Suppressor macrophage (primary cell): ENCODE measurements at places on chromosomes 7 and 10.

GRCh38 chr7:2701424-2701823 lies 13.4 kb downstream of the AMZ1 start:
- no peak for DNase-seq

- peak; percentile 43 for DNase-seq
Observed at GRCh38 chr7:116357781-116358670, 141.5 kb upstream of the CAV2 start.

GRCh38 chr7:4642468-4643203 lies 39.5 kb upstream of the FOXK1 start:
- no peak for DNase-seq

- no peak for DNase-seq
Observed at GRCh38 chr7:149050941-149051340, 22.6 kb upstream of the PDIA4 start.

GRCh38 chr7:117995850-117996650 lies 122.8 kb upstream of the CTTNBP2 start:
- peak; percentile 3 for DNase-seq

DNA sequence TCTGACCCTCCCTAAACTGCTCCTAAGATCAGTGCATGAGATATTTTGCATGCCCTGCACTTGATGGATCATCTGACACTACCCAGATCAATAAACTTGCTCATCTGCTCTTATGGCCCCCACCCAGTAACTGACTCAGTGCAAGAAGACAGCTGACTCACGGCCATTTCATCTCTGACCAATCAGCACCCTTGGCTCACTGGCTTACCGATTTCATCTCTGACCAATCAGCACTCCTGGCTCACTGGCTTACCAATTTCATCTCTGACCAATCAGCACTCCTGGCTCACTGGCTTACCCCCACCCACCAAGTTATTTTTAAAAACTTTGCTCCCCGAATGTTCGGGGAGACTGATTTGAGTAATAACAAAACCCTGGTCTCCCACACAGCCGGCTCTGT lies 37.2 kb upstream of the OPTN start:
- no peak for DNase-seq

DNA sequence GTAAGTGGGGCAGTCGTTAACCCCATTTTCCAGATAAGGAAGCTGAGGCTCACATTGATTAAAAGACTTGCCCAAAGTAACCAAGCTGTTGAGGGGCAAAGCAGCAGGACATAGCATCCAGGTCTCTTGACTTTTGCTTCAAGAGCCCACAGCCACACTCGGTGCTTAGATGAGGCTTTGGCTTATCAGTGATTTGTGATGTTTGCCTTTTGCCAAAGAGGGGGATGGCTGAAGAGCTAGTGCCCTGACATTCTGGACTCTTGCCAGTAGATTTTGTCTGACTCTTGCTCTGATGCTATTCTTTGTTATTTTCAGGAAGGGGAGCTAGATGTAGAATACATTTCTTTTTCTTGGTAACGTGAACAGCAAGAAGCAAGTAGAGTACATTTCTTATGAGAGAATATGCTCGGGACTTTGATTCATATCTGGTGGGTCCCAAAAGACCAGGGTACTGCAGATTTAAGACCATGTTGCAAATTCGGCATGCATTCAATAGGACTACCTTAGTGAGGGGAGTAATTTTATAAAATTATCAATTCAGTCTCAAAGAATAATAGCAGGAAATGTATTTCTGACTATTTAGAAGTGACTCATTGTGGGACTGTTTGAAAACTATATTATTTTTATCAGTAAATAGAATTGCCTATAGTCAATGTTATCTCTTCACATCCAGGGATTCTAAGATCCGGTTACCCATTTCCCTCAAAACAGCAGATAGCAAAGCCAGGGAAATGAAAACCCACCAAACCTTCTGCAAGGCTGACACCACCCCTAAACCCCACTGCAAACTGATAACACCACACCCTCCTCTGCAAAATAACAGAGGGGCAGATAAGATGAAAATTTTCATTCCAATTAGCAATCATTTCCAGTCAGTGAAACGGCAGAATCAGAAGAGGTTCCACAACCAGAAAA lies 180.0 kb upstream of the BMPER start:
- DNase-seq: no peak

DNA sequence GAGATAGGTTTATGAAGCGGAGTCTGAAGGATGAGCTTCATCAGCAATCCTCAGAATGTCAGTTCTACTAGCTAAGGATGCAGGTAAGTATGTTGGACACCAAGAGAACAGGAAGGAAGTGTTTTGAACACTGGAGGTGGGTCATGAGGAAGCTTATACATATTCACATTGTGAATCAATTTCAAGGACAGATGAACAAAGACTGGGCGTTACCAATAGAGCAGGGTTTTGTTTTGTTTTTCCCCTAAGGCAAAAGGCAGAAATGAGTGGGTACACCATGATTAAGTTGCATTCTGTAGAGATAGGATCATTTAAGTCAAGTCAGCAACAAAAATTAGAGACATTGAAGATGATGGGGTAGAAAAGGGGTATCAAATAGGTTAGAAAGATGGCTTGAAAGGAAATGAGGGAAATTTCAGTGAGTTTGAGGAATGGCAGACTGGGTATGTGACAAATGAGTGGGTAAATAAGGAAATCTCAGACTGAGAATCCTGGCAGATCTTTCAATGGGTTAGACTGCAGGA lies 51.7 kb downstream of the MEST start:
- DNase-seq: no peak

- DNase-seq: no peak
Observed at GRCh38 chr10:97921581-97922021, 72.0 kb downstream of the GOLGA7B start.

- peak; percentile 50 for DNase-seq
Observed at GRCh38 chr7:73565675-73566340, 8.3 kb upstream of the BCL7B start.

DNA sequence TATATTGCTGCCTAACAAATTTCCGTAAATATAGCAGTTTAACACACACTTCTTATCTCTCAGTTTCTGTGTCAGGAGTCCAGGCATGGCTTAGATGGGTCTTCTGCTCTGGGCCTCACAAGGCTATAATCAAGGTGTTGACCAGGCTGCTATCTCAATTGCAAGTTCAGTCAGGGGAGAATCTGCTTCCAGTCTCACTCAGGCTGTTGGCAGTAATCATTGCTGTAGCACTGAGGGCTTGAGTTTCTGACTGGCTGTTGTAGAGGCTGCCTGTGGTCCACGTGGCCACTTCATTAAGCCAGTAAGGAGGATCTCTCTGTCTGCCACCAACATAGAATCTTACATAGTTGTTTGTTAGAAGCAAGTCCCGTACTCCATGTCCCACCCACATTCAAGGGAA lies 138.4 kb downstream of the ST7 start:
- DNase-seq: no peak

GRCh38 chr7:2897023-2897422 lies 52.9 kb upstream of the GNA12 start:
- DNase-seq: no peak

GRCh38 chr7:94392393-94392786 lies 2.3 kb upstream of the COL1A2 start:
- DNase-seq: no peak

GRCh38 chr10:37623506-37623905 lies 233.9 kb downstream of the ZNF248 start:
- DNase-seq: no peak

GRCh38 chr10:43576062-43576461 lies 1.6 kb upstream of the ZNF239 start:
- DNase-seq: no peak

DNA sequence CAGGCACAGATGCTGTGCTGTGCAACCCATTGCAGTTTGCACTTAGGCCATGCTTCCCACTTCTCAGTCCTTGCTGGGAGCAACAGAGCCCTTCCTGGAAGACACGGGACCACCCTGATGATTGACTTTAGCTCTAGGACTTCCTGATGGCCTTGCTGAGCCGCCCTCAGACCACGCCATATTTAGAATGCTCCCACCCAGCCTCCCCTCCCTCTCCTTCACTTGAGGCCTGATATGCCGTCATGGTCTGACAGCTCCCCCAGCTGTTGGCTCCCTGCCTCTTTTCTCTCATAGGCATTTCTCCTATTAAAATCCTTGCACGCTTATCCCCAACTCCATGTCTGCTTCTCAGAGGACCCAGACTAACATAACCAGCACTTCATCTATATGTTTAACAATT lies 29.4 kb upstream of the GATAD1 start:
- DNase-seq: no peak

DNA sequence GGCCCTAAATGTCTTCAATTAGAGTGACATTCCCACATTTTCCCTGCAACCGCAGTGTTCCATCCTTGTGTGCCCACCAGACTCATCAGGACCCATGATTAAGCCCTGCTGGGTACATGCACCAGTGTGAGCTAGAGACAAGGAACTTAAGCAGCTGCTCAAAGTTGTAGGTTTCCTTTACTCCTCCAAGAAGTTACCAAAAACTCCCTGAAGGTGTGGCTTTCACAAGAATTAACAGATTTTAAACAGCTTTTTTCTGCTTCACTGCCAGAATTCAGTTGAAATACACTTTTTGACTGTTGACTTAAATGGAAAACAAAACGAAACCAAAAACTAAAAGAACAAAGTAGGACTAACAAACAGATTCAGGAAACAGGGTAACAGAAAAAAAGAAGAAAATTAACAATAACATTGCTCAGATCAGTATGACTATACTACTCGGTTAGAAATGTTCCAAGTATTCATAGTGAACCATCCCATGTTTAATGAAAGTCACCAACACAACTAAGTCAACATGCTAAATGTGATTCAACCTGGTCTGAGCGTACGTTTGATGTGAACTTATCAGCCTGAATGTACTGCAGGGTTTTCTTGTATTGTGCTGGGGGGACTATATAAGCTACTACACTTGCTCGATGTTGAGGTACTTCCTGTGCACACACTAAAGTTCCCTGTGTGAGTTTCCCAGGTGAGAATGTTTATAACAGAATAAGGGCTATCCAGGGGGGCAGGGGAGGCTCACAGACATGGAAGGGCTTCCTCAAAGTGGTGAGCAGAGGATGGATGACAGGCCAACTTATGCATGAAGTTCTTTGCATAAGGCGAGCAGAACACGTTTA lies 22.2 kb downstream of the SLC37A3 start:
- DNase-seq: no peak

- no peak for DNase-seq
Observed at GRCh38 chr7:133789974-133790373, 337.2 kb upstream of the LRGUK start.

- no peak for DNase-seq
Observed at GRCh38 chr10:109968953-109969759, 38.6 kb upstream of the ADD3 start.

- peak; percentile 10 for DNase-seq
Observed at GRCh38 chr10:91856637-91857036, 52.6 kb downstream of the FGFBP3 start.

- DNase-seq: no peak
Observed at GRCh38 chr10:118915161-118915560, 114.4 kb upstream of the NANOS1 start.

DNA sequence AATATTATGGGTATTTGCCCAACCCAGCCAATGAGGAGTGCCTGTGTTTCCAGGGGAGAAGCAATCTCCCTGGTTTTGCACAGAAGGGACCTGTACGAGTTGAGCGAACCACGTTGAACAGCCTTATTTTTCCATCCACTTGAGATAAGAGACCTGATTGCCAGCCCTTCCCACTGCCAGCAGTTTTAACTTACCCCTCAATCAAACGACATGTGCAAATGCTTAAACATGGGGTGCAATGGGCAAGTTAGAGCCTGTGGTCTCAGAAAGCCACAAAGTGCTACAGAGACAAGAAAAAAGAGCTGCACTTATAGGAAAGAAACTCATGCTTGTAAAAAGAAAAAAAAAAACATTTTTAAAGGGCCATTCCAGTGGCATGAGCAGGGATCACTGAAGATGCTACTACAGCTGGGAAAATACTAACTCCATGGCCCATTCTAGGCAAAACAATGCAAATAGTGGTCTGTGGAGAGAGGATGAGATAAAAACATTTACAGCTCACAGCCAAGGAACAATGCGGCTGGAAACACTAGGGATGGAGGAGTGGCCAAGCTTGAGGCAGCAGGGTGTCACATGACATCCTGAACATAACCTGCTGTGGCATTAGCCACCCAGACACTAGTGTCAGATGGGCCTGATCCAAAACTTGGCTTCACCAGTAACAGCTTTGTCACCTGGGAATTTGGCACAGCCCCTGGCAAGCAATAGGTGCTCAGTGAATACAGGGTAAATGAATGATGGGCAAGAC lies 162.8 kb downstream of the ELMO1 start:
- no peak for DNase-seq

- DNase-seq: no peak
Observed at GRCh38 chr10:44028384-44029137, 356.3 kb downstream of the CXCL12 start.

DNA sequence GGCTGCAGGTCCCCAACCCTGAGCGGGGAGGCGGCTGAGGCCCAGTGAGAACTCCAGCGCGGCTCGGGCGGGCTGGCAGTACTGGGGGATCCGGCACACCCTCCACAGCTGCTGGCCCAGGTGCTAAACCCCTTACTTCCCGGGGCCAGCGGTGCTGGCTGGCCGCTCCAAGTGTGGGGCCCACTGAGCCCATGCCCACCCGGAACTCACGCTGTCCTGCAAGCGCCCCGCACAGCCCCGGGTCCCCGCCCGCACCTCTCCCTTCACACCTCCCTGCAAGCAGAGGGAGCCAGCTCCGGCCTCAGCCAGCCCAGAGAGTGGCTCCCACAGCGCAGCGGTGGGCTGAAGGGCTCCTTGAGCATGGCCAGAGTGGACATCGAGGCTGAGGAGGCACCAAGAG lies 25.0 kb downstream of the RNF133 start:
- no peak for DNase-seq
